NCI-H226 (cell line): ENCODE measurements at places on chromosomes 3 and 15.

DNA sequence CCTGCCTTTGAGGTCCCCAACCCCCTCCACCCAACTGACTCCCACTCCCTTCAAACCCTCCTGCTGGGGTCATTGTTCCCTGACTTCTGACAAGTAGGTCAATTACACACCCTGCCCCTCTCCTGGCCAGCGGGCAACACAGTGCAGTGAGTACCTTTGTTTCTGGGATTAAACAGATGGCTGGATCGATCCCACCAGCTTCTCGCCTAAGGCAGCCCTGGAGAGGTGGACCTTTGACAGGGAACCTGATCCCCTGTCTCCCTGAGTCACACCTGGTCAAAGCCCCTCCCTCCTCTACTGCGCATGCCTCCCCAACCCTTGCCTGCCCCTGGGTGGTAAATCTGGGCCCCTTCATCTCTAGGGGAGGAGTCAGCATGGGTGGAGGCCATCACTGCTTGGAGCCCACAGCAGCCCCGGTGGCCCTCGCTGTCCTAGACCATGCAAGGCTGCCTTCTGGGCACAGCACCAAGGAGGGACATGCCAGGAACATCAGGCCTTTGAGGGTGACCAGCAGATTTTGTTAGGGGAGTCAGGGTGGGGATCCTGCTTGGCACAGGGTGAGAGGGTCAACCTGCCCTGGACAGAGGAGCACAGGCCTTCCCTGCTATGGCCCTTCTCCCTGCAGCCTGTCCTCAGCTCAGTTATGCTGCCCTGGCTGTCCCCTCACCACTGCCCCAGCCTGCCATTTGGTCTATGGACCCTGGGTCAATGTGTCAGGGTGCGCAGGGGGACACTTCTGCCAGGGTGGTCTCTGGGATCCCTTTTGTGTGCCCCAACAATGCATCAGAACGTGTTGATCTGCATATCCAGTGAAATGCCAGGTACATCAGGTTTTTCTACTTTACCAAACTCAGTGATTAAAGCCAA lies 9.8 kb upstream of the PRR23E start:
- no peak for DNase-seq

DNA sequence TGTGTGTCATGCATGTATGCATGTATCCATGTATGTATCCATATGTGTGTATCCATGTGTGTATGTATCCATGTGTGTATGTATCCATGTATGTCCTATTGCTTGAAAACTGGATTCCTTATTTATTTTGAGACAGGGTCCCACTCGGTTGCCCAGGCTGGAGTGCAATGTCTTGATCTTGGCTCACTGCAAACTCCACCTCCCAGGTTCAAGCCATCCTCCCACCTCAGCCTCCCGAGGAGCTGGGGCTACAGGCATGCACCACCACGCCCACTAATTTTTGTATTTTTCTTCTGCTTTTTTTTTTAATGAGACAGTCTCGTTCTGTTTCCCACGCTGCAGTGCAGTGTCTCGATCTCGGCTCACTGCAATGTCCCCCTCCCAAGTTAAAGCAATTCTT lies 34.1 kb downstream of the MUC20 start:
- no peak for DNase-seq

- DNase-seq = no peak
These were observed 88.6 kb downstream of the LRIG1 start for GRCh38 chr3:66411961-66412887.

GRCh38 chr15:40063563-40064011 lies 24.6 kb upstream of the SRP14 start:
- no peak for DNase-seq

DNA sequence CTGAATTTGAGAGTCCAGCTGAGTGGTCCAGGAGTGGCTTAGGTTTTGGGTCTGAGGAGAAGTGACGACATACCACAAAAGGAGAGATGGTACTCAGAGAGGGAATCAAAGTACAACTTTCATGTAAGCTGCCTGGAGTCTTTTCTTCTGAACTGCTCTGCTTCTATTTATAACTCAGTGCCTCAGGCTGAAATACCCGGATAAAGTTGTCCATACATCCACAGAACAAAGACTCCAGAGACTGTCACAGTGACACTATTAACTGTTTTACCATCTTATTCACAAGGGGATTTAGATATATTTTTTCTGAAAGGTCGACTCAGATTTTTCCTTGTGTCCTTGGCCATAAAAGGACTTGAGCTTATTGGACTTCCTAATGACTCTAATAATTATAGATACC lies 264.3 kb upstream of the DNAJC19 start:
- no peak for DNase-seq

DNA sequence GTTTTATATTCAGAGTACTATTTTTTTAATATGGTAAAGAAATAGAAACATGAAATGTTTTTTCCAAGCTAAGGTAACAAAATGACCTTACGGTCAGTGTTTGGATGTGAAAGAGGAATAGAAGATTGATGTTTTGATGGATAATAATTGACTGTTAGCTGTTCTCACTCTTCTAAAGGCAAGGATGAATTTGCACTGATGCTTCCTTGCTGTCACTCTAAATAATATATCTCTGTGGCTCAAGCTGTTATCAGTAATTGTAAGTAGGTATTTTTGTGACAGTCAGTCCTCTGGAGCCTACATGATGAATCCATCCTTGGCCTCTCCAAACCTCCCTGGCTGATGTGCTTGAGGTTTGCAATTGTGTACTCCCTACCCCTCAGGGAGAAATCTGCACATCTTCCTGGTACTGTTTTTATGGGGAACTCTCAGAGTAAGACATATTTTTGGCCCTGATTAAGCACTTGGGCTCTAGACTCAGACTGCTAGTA lies 283.7 kb downstream of the NLGN1 start:
- peak; percentile 3 for DNase-seq

DNA sequence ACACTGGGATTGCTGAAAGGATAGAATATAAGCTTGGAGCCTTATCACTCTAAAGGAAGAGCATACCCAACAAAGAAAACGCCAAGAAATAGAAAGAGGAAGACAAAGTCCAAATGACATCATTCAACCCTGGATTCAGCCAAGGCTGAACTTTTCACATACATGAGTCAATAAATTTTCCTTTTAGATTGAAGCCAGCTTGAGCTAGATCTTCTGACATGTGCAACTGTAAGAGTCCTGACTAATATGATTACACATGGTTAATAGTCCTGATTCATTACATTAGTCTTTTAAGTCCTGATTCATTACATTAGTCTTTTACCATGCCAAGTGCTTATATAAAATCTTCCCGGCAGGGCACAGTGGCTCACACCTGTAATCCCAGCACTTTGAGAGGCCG lies 13.6 kb upstream of the DENND6A start:
- DNase-seq = peak; percentile 85

GRCh38 chr3:125594581-125595011 lies 701 bp downstream of the OSBPL11 start:
- DNase-seq = no peak

GRCh38 chr15:54097019-54097418 lies 118.8 kb downstream of the UNC13C start:
- no peak for DNase-seq

DNA sequence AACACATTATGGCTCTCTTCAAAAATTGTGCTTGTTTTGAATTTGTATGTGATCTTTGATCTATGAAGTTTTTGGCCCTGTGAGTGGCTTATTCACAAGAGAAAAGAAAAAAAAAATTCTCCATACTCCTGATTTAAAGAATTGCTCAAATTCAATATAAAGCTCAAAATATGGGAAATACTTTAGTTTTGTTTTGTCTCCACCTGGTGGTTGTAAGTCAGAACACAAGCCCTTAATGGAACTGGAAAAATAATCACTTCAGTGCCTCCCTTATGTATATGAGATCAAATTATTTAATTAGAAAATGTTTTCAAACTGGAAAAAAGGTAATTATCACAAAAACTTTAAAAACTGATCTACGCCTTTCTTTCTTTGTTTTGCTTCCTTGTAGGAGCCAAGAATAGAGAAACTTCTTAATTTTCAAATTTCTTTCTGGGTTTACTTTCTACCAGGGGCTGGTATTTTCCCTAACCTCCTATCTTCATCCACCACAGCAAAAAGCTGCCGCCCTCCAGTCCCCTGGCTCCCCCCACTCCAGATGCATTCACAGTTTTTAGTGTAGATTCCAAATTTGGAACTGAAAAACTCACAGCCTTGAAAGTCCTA lies 50.6 kb downstream of the SERP1 start:
- no peak for DNase-seq

GRCh38 chr15:87154761-87155160 lies 1075.1 kb downstream of the AGBL1 start:
- peak; percentile 73 for DNase-seq

- peak; percentile 1 for DNase-seq
These were observed 615.6 kb upstream of the ADAMTS9 start for GRCh38 chr3:65303431-65303830.

GRCh38 chr3:112460519-112461195 lies 38.6 kb downstream of the BTLA start:
- DNase-seq = no peak

- DNase-seq = peak; percentile 42
These were observed 172.6 kb upstream of the UMPS start for GRCh38 chr3:124557433-124558232.

DNA sequence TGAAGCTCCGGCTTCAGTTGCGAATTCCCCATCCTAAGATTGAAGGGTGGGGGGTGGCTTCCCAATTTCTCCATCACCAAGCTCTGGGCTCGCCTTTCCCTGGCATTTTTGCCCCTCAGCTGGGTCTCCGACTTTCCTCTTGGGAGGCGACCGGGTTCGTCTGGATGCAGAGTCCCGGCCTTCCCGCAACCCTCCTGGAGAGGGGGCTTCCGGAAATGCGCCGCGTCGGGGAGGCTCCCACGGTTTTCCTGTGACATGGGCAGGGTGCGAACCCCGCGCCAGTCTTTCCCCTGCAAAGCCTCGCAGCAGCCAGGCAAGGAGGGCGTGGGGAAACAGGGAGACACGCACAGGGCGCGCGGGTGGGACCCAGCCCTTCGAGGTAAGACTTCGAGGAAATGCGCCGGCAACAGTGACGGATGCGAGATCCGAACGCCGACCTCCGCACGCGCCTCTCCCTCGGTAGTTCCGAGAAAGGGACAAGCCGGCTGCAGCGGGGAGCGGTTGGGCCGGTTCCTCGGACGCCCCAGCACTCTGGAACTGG lies 466 bp upstream of the HCN4 start:
- DNase-seq = no peak

- no peak for DNase-seq
These were observed 4.7 kb downstream of the DMXL2 start for GRCh38 chr15:51617886-51618285.

GRCh38 chr3:111333642-111334041 lies 208.4 kb upstream of the CD96 start:
- no peak for DNase-seq

DNA sequence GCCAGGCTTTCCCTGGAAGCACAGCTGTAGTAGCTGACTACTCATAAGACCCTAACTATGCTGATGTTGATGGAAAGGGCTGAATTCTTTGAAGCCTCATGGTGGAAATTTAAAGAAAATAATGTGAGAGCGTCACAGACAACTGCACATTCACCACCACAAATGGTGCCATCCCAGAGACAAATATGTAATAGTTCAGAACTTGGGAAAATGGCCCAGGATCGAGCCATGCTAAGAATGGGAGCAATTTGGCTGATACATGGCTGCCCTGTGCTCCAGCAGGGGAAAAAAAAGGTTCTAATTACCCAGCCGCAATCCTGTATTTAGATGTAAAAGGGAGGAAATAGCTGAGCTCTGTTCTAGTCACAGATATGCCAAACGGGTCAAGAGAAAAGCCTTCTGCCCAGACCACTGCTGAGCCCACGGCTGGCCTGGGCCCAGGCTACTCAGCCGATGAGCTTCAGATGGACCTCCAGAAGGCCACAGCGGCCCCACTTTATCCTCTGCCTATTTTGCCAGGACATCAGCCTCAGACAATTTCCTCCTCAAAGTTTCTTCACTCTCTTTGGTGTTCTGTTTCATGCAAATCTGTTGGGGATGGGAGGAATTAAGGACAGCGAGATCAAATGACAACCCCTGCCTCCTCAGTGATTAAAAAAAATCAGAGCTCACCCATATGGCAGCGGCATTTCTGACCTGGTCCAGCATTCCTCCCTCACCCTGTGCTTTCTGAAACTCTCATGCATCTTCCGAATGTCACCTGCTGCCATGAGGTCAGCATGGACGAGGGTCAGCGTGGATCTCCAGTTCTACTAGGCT lies 54.5 kb upstream of the MEX3B start:
- no peak for DNase-seq

GRCh38 chr3:8503871-8504610 lies 2.4 kb downstream of the LMCD1 start:
- no peak for DNase-seq

- peak; percentile 64 for DNase-seq
These were observed 234.6 kb downstream of the RBMS3 start for GRCh38 chr3:29515451-29515850.

DNA sequence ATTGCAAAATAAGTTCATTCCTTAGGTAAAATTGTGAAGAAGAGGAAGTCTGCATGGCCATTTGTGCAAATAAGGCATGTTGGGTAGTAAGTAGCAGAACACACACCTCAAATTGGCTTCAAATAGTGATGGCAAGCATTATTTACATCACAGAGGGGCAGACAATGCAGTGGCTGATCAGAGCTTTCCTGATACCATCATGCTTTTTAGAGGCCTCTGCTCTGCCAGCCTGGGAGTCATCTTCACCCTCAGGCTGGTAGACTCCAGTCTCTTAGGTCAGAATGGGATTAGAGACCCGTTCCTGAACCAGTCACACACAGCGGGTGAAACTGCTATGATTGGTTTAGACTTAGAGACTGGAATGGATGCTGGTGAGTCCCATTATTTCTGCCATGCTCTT lies 396.0 kb upstream of the MCTP2 start:
- no peak for DNase-seq

- no peak for DNase-seq
These were observed 442.8 kb upstream of the ARRDC4 start for GRCh38 chr15:97517737-97518136.

DNA sequence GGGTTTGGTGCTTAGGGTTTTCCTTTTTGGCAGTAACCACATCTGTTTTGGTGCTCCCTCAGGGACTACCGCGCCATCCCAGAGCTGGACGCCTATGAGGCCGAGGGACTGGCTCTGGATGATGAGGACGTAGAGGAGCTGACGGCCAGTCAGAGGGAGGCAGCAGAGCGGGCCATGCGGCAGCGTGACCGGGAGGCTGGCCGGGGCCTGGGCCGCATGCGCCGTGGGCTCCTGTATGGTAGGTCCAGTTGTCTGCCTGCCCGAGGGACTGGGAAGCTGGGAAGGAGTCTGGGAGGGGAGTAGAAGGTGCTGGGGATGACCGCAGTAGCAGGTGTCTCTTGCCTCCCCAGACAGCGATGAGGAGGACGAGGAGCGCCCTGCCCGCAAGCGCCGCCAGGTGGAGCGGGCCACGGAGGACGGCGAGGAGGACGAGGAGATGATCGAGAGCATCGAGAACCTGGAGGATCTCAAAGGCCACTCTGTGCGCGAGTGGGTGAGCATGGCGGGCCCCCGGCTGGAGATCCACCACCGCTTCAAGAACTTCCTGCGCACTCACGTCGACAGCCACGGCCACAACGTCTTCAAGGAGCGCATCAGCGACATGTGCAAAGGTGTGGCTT lies 6.4 kb downstream of the MCM2 start:
- DNase-seq = no peak
